Activated CD8-positive, alpha-beta memory T cell treated with anti-CD3 and anti-CD28 coated beads for 24 hours (primary cell): ENCODE measurements at places on chromosomes 3 and 15.

DNA sequence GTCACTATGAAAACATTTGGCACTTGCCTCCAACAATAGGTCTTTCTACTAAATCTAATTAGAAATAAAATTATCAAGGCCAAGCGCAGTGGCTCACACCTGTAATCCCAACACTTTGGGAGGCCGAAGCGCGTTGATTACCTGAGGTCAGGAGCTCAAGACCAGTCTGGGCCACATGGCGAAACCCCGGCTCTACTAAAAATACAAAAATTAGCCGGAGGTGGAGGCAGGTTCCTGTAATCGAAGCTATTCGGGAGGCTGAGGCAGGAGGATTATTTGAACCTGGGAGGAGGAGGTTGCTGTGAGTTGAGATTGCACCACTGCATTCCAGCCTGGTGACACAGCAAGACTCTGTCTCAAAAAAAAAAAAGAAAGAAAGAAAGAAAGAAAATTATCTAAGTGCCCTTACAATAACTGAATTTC is 1.6 kb upstream of the PLD1 start:
- no peak for DNase-seq

GRCh38 chr3:194076475-194076874 is 59.5 kb upstream of the HES1 start:
- DNase-seq, result peak; percentile 7

GRCh38 chr3:162742159-162742717 is 1245.6 kb downstream of the OTOL1 start:
- DNase-seq, result no peak

DNA sequence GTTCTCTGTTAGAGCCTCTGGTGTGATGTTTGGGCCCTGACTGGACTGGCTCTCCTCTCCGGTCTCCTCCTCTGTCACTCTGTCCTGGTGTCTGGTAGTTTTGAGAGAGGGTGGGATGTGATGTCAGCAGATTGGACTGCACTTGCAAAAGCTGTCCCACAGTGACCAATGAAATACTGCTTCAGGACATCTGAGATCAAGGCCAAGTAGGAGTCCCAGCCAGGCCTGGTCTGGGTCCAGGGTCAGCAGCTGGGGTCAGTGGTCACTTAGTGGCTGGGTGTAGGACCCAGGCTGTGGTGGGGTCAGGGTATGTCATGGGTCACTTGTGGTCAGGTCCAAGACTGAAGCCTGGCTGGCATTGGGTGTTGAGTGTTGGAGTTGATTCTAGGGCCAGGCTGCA is 20.9 kb downstream of the ALDH1L1 start:
- DNase-seq, result no peak

- no peak for DNase-seq
These were observed 527.4 kb upstream of the PROK2 start for GRCh38 chr3:72312339-72312738.

GRCh38 chr15:65945616-65946015 is 76.3 kb downstream of the RAB11A start:
- no peak for DNase-seq

- no peak for DNase-seq
These were observed 41.8 kb downstream of the NCEH1 start for GRCh38 chr3:172669021-172669420.

GRCh38 chr3:50167069-50167840 is 12.1 kb downstream of the SEMA3F start:
- DNase-seq, result no peak

GRCh38 chr15:61084944-61085367 is 144.1 kb downstream of the RORA start:
- no peak for DNase-seq

- no peak for DNase-seq
These were observed 76.3 kb upstream of the UMPS start for GRCh38 chr3:124653797-124654469.

DNA sequence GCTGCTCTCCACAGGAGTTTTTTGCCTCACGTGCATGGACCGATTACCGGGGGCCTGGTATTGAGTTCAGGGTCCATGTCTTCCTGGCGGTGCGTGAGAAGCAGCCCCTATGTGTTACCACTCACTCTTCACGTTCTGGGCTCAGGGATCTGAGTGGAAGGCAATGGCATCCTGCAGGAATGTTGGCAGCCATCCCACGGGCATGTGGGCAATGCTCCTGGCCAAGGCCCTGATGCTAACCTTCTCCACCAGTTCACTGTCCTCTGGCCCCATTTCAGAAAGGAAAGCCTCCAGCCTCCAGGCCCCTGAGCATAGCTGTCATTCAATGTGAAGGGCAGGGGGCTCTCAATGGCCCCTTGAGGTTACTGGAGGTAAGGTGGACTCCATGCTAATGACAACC is 43.0 kb upstream of the KY start:
- DNase-seq, result no peak

- DNase-seq, result no peak
These were observed 14.6 kb upstream of the FGD5 start for GRCh38 chr3:14803981-14804834.

- DNase-seq, result no peak
These were observed 89.5 kb upstream of the UBE2E2 start for GRCh38 chr3:23113455-23114171.

GRCh38 chr15:52146776-52147175 is 34.2 kb upstream of the BCL2L10 start:
- DNase-seq, result no peak

GRCh38 chr3:111811811-111812210 is 47.3 kb upstream of the PHLDB2 start:
- no peak for DNase-seq

DNA sequence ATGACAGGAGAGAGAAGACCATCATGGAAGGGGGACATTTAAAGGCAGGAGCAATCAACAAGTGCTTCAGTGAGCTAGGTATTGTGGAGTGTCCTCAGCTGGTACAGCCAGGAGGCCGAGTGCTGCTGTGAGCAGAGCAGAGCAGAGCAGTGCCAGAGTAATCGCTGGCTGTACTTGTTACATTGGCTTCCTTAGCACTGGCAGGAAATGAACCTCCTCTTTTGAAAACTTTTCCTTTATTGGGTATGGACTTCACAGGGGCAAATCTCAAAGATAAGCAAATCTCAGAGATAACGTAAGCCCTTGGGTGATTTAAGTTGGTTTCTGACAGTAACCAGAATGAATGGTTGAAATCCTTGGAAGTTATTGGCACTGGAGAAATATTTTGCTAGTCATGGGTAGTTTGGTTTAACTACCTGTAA is 2.1 kb downstream of the SH3GL3 start:
- no peak for DNase-seq

- no peak for DNase-seq
These were observed 147.8 kb downstream of the SOX2 start for GRCh38 chr3:181859518-181859917.

DNA sequence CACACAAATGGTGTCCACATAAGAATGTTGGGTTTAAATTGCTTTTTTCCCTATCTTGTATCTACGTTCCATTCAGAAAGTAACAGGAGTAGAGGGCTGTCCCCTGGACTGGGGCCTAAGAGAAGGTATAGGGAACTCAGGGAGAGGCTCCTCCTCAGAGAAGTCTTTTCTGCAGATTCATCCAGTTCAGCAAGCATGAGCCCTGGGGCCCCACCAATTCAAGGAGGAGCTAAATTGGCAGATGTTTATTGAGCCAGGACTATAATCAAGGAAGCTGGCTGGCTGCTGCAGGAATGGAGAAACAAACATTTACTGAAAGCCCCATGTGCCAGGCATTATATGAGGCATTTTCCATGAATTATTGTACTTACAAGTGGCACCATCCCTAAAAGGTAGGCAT is 22.1 kb upstream of the LARS2 start:
- DNase-seq, result no peak

DNA sequence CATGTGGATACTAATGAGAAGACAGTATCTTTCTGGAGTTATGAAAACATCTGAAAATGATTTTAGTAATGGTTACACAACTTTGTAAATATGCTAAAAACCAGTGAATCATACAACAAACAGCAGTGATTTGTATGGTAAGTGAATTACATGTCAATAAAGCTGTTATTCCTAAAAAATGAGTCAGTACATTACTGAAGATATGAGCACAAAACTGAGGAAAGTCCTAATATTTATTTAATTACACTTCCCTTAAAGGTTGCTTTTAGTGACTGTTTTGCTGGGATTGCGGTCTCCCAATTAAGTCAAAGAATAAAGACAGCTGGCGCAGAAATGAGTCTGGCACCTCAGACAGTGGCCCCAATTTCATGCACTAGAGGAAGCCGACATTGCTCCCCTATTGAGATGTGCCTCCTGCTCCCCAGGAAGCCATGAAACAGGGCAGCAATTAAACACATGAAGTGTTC is 50.9 kb upstream of the FSIP1 start:
- DNase-seq, result no peak

GRCh38 chr3:132382267-132382666 is 35.0 kb upstream of the DNAJC13 start:
- DNase-seq, result no peak

DNA sequence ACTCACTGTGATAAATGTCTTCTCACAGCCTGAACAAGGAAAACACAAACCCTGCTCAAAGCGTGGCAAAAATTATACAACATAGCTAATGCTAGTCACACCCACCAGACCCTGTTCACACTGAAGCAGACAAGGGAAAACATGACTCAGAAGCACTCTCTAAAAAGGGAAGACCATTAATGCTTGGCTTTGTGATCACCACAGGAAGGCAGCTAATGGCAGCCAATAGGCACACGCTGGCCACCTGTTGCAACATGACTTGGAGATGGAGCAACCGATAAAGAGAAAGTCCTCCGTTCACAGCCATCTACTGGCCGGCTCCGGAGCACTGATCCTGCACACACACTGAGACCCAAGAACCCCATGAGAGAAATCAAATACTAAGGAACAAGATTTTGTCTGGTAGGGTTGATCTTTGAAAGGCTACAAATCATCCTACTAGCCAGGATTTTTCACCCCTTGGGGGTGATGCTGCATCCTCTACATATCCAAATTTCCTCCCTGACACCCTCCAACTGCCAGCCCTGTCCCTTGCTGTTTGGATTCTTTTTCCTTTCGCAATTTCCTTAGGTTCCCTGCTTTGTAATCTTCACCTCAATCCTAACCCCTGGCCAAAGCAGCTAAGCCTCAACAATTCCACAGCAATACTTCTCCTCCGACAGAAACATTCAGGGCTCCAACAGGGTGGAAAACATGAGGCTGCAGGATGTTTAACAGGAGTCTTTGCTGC is 3.2 kb downstream of the ZXDC start:
- no peak for DNase-seq

DNA sequence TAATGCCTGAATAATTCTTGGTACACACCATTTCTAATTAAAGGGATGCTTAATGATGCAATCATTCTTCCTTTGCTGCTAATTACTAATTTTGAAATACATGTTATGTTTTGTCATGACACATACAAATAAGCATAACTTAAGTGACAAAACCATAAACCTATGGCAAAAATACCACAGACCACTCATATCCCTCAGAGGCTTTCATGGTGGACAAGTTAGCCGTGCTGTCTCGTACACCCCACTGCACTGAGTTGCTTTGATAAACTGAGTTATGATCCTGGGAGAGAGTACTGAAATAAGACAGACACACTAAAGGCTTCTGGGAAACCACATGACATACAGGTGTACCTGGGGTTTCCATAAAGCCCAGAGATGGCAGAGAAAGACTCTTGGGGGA is 913.8 kb downstream of the FHIT start:
- no peak for DNase-seq

DNA sequence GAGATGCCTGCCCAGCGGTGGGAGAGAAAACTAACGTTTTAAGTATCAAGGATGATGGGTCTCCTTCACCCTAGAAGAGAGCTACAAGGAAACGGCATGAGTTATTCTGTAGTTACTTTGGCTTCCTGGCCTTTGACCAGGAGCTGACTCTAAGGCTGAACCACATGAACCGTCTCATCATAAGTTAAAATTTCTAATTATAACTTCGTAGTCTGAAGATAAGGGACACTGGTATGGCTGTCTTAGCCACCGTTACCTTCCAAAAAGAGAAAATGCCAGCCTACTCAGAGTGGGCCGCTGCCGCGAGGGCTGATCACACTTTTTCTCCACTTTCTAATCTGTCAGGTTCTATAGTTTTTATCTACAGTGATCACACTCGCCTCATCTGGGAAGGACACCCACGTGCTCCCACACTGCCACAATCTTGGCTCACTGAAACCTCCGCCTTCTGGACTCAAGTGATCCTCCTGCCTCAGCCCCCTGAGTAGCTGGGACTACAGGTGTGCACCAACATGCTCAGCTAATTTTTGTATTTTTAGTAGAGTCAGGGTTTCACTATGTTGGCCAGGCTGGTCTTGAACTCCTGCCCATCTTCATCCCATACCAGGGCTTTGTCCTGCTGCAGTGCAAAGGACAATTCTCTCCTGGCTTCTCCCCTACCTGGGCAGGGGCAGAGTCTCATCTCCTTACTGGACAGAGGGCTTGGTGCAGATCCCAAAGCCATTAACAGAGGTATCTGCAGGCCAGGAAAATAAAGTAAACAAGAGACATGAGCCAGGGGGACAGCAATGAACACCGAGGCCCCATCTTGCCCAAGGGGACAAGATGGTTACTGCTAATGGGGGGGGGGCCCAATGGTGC is 73.4 kb downstream of the RFTN1 start:
- DNase-seq, result no peak

DNA sequence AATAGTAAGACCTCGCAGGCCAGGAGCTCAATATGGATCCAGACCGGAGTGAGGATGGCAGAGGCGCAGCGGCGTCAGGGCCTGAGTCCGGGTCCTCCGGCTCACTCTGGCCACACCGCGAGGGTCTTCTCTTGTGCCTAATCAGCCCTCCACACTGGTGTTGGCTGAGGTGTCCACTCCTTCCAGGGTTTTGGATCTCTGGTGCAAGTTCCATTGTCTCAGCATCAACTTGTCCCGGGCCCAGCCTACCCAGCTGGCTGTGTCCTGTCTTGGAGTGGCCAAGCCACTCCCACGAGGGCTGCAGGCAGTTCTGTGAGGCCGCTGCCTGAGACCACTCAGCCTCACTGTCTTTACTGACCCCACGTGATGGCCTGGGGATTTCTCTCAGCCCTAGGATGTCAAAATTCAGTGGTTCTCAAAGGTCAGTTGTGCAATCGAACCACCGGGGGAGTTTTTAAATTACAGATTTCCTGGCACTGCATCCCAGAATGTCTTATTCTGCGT is 12.6 kb upstream of the GOLGA6L7 start:
- DNase-seq, result no peak

DNA sequence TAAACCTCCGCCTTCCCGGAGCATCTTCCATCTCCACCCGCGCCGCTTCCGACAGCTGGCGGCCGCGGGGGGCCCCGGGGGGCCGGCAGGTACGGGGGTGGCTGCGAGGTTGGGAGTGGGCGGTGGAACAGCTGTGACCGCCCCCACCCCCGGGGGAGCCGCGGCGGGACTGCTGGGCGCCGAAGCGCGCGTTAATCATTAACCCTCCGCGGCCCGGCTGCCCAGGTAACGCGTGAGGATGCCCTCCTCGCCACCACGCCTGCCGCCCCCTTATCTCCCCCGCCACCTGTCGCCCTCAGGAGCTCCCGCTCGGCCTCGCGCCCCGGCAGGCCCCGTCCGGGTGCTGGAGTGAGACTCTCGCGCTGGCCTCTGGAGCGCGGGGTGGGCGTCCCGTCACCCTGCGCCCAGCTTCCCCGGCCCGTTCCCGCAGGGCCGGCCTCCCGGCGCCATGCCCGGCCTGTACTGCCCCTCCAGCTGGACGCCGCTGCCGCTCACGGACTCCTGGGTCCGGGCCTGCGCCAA is 757 bp downstream of the VWA5B2 start:
- DNase-seq, result no peak

GRCh38 chr3:49339941-49340800 is at the start of gene USP4:
TSS of gene USP4 (minus strand) at chr3:49340053. CDS start at chr3:49340024, 29 bp downstream.
- peak; percentile 95 for DNase-seq
